NCI-H2171 (cell line): ENCODE measurements at places on chromosomes 7 and 10.

DNA sequence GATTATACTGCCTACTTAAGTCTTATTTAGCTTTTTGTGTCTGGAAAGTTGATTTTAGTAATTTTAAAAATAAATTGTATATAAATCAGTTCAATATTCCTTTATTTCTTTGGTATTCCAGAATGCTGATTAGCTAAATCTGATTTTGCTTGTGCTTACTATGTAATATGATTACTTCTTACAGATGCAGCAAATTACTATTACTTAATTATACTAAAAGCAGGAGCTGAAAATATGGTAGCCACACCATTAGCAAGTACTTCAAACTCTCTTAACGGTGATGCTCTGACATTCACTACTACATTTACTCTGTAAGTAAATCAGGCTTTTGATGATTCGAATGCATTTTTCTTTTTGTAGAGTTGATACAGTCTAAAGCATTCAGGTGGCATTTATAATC lies 34.0 kb downstream of the ANLN start:
- DNase-seq: no peak

DNA sequence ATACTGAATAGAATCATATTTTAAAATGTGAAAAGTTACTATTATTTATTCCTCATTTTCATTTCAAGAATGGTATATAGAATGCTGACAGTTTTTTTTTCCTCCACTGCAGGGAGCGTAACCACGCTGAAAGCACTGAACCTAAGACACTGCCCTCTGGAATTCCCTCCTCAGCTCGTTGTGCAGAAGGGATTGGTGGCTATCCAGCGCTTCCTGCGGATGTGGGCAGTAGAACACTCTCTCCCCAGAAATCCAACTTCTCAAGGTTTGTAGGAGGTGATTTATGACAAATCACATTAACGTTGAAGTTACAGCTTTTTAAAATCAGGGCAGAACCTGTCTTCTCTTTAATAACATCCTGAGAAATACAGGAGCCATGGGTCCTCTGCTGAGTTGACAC lies 12.4 kb downstream of the LRRC27 start:
- no peak for DNase-seq

GRCh38 chr7:42145539-42145938 lies 91.5 kb downstream of the GLI3 start:
- DNase-seq: no peak

DNA sequence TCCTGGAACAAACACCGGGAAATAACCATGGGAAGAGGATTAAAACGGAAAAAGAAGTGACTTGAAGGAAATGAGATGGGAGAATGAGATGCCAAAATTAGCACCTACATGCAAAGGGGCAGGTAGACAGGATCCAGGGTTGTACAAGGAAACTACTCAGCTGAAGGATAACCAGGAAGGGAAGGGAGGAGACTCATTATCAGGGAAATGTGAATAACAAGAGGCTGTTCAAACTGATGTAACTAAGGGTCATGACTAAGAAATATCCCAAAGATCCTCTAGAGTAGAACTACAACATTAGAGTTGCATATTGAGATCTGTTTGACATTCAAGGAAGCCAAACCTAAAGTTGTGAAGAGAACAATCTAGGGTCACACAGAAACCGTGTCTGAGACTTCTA lies 166.2 kb upstream of the SP8 start:
- DNase-seq: no peak

DNA sequence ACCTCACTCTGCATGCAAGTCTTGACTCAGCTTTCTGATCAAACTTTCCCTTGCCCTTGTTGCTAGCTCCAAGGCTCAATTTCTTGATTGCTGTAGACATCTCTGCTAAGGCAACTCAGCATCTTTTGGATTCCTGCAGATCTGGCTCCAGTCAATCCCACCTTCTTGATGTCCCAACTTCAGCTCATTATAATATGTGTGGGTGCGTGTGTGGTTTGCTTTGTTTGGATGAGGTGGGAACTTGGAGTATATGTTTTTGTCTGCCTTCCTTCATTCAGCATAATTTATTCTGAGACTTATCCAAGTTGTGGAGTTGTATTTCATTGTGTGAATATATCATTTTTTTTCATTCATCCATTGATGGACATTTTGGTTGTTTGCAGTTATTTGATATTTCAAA lies 364.8 kb upstream of the IGFBP3 start:
- DNase-seq: no peak

GRCh38 chr7:9711259-9711918 lies 1262.3 kb upstream of the PHF14 start:
- DNase-seq: no peak

- DNase-seq: no peak
Observed at GRCh38 chr7:111762799-111763198, 200.5 kb upstream of the IMMP2L start.

GRCh38 chr10:97895915-97896314 lies 46.3 kb downstream of the GOLGA7B start:
- no peak for DNase-seq

DNA sequence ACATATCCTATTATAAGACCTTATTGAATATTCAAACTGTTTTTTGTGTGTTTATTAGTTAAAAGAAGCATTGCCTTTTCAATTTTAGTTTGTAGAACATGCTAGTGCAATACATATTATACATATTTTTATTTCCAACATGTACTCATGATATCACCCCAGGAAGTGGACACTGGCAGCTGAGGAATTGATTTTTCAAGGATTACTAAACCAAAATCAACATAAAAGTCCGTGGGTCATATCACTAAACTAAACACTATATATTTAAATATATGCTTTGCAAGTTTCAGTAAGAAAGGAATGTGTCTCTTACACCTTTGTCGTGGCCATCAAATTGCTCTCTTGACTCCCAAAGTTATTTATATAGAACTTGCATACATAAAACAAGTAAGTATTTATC lies 185.2 kb downstream of the AGMO start:
- DNase-seq: no peak

DNA sequence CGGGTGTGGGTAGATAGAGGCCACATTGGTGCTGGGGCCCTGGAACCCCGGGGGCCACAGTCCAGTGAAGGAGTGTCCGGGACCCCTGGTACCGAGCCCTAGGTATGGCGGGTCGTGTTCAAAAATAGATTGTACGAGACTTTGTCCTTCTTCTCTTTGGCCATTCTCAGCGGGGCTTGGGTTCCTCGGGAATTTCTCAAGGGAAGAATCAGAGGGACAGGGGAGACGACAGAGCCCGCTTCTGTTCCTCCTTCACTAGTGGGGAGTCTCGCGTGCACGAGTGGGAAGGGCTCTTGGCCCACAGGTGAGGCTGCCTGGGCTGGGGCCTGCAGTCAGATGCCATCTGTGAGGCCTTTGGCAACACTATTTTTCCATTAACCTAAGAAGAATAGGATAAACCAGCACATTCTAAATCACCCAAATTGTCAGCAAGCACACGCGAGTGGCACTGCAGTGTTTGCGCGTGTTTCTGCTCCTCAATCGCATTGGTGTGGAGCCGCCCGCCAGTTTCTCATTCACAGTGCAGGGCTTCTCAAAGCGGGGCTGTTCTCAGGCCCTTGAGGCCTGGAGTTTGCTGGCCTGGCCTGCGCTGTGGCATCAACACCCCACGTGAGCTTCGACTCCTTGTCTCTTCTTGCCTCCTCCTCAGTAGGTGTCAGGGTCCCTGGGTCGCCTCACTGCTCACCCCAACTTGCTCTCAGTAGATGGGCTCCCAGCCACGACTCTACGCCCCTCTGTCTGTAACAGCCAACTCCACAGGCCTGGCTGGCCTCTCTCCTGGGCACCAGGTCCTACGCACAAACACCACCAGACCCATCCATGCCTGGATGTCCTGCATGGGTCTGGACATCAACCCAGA lies 187.6 kb upstream of the SHH start:
- DNase-seq: no peak

- DNase-seq: no peak
Observed at GRCh38 chr10:104589871-104590270, 51.2 kb upstream of the SORCS3 start.

DNA sequence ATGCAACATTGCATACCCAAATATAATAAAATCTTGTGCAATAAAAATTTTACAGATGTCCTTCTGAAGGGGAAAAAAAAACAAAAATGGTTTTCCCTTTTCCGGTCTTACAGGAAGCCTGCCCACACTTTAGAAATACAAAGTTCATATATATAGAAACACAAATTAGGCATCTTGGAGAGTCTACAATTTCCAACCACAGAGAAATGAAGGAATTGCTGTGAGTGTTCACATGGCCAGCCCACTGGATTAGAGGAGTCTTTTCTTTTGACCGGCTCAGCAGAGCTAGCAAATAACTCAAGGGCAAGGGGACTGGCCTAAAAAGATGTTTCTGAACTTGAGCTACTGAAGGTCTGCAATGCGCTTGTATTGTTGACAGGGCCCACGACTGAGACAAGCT lies 92.4 kb downstream of the GLI3 start:
- no peak for DNase-seq

GRCh38 chr10:113583571-113583970 lies 30.7 kb downstream of the HABP2 start:
- DNase-seq: no peak

DNA sequence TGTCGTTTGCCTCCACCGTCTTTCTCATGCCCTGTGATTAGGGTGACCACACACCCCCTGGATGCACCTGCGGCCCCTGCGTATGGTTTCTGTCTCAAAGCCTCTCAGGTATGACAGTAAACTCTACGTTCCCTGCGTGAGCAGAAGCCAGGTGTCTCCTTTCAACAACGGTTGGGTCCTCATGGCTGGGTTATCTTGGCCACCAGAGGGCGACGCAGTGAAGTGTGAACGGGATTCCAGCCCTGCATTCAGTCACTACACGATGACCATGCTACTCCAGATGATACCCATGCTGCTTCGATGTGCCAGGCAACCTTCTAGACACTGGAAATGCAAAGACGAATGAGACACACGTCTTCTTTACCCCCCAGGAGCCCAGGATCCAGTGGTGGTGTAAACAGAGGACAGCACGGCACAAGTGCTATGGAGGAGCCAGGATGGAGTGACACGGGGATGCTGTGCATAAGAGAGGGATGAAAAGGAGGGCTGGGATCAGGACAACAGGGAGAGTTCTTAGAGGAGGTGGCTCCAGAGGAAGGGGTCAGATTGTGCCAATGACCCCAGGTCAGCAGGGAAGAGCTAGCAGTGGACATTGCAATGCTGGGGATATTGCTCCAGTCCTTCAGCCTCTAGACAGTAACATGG lies 228.1 kb upstream of the PFKP start:
- peak; percentile 1 for DNase-seq

- no peak for DNase-seq
Observed at GRCh38 chr10:79056736-79057391, 11.9 kb upstream of the ZMIZ1 start.

GRCh38 chr7:135857519-135858274 lies 109.1 kb upstream of the FAM180A start:
- no peak for DNase-seq

GRCh38 chr7:1897861-1898627 lies 228.0 kb downstream of the ELFN1 start:
- DNase-seq: no peak

DNA sequence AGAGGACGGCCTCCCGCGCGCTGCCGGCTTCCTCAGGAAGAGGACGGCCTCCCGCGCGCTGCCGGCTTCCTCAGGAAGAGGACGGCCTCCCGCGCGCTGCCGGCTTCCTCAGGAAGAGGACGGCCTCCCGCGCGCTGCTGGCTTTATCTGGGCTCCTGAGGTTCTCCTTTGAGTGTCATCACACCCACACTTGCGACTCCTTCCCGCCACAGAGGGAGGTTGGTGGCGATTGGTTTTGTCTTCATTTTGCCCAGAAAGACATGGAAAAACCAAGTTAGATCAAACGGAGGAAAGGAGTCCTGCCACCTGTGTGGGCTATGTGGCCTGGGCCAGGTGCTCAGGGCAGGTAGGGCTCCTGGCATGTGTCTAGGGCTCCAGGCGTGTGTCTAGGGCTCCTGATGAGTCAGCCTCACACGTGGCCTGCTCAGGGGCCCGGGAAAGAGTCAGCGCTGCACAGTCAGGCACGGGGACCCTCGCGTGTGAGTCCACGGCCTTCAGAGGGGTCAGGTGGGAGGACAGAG lies 138.0 kb downstream of the VIPR2 start:
- no peak for DNase-seq

DNA sequence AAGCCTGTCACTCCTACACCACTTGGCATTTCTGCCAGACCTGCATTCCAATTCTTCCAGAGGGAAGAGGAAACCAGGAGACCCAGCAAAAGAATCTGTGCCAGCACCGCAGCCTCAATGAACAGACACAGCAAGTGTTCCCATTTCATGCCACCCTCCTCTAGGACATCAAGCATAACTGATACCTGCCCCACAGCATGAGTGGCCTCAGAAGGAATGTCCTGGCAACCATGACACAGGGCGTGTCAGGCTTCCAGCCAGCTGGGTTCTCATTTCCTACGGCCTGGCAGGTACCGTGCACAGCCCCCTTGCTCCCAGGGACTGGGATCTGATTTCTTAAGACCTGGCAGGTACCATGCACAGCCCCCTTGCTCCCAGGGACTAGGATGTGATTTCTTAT lies 7.8 kb downstream of the MAD1L1 start:
- no peak for DNase-seq

DNA sequence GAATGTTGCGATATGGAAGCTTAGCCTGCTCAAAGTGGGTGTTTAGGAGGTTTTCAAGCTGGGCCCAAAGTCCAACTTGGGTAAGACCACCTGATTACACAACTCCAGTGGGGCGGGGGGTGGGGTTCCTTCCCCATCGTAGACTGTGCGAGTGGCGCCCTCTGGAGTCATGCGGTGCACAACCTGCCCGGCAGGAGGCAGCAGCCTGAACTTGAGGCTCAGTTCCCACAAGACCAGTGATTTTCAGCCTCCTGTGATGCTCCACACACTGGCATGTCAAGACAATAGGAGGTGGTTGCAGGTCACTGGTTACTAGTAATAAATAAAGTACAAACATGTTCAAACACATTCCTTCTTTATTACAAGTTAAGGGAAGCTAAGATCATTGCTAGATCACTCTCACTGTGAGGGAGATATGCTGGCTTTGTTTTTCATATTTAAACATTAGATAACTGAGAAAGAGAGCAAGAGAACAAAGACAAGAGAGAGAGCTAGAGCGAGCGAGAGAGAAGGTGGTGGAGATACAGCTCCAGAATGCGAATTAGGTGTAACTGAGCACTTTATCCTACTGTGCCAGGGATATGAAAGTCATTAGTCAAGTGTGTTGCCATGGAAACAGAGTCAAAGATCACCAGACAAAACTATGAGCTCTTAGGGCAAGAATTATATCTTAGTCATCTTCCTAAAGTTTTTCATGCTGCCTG lies 97.4 kb upstream of the BMPER start:
- DNase-seq: no peak

DNA sequence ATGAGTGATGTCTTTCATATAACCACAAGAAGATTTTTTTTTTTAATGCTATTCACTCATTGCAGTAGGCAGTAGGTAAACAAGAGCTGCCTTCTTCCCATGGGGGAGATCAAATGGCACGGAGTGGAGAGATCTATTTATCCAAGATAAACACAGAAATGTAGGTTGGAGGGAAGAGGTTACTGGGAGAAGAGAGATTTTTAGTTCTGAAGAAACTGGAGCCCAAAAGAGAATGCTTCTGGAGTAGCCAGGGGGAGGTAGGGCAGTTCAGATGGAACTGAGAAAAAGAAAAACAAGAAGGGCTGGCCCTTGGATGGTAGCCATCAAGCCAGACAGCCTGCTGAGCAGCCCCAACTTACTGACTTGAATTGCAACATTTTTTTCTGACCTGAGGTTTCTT lies 270.1 kb upstream of the TPK1 start:
- DNase-seq: peak; percentile 90

- DNase-seq: peak; percentile 83
Observed at GRCh38 chr7:48089046-48090003, at the start of gene UPP1. UPP1 (plus strand) TSS chr7:48089265; CDS start chr7:48094784, 5,519 bp downstream.
